ENCODE measurements at places on chromosomes 5 and 9.

DNA sequence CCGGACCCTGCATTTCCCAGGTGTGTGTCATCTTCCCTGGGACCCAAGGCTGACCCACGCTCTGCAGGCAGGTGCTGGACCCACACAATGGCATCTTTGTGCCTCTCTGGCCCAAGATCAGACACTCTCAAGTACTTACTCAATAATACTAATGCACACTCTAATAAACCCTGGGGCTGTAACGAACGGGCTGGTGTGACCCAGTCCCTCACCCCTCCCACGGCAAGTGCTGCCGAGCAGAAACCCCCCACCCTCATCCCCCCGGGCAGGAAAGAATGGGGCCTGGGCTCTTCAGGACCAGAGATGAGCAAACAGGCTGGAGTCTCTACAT, 1.1 kb upstream of the OBP2B start:
- no peak for DNase-seq

- peak; percentile 83 for DNase-seq
These were observed 5.4 kb upstream of the HBEGF start for GRCh38 chr5:140351609-140352334.

- DNase-seq = no peak
These were observed 269.5 kb downstream of the GABRB2 start for GRCh38 chr5:161277011-161277410.

DNA sequence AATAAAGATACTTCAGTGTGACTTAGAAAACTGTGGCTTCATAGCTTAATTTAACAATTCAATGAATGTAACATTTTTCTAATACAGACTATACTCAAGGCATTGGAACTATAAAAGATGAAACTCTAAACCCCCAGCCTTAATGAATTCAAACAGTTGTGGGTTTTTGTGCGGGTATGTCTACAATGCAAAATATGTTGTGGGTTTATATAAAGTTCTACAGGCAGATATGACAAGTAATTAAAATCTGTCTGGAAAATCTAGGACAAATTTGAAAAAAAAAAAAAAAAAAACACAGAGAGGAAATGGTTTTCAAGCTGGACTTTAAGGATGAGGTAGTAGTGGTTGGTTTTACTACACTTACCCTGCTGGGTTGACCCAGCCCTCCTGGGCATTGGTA, 467.5 kb upstream of the TLE4 start:
- no peak for DNase-seq

DNA sequence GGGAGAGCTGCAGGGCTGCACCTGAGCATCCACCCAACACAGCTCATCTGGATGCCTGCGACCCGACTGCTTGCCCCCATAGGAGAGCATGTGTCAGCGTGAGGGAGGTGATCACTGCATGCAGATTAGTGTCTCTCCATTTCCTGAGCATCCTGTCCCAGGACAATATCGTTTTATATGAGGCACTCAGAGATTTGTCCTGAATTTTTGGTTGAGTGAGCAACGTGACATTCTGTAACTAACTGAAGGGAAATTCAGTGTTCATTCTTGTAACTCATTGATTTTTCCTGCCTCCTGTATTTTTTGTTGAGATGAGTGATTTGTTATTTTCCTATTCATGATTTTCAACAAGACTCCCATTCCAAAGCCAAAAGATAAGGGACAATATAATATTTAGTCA, 20.7 kb upstream of the ANKRD34B start:
- DNase-seq = no peak

DNA sequence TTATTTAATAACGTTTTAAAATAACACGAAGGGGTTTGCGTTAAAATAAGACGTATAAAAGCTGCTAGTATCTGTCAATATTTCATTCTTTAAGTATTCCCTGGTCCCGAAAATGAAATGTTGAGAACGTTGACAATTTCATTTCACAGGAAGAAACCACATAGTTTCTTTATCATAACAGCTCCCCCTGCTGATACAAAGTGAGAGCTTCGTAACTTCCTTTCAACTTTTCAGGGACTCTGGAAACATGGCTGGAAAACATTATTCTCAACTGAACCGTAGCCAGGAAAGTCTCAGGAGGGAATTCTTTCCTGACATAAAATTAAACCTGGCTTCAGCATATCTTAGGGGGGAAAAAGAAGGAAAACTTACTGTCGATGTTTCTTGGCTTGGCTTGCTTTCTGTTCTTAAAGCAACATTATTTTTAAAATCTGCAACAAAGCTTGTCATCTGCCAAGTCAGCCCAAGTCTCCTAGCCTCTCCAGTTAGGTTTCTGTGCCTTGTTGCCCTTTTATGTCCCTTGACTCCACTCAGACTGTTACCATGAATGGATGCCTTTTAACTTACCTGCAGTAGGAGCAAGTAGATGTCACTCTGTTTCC, 122.9 kb upstream of the DAB2 start:
- DNase-seq = peak; percentile 45

- peak; percentile 31 for DNase-seq
These were observed 200.4 kb downstream of the LRRC70 start for GRCh38 chr5:62779010-62779422.

GRCh38 chr9:127418037-127418471, 6.1 kb upstream of the ZNF79 start:
- peak; percentile 67 for DNase-seq

- DNase-seq = no peak
These were observed 117.9 kb downstream of the MTX3 start for GRCh38 chr5:79873187-79873586.

DNA sequence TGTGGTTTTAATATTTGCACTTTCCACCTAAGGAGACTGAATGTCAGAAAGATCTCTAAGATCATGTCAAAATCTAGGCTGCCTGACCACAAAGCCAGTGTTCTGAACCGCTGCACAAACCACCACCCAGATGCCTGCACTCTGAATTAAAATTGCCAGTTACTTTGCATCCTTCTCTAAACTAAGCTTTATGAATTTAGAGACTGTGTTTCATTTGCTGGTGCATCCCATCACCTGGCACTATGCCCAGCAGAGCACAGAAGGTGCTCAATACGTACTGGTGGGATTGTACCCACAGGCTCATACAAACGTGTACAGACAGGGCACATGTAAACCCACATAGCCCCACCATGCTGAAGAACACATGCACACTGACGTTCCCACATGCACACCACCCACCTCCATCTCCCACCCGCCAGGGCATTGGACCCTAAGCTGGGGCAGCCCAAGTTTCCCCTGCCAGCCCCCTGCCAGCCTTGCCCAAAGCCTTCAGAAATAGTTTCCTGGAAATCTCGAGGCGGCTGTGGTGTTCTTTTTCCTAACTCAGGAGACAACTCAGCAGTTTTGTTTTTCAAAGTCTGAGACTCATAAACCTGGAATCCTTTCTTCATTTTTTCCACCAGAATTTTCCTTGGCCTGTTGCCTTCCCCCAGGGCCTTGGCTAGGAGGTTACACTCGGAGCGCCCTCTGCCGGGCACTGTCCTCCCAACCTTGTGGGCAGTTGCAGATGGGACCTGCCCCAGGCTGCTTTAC, 9.6 kb upstream of the TRAF1 start:
- DNase-seq = peak; percentile 93

- DNase-seq = no peak
These were observed 65.0 kb upstream of the IER5L start for GRCh38 chr9:129242971-129243561.

DNA sequence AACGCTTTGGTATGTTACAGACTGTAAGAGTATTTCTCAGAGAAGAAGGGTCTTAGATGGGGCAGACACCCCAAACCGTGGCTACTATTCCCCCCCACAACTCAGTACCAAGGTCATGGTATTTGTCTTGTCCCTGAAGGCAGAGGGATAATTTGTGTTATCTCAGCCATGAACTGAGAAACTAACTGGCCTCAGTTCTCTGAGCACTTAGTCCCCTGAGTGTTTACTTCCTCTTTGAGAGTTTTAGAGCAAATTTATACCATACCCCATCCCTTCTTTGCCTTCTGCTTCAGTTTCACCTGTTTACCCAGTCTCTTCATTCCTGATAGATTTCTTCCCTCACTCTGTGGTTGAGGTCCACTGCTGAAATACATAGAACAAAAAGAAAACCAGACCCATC, 183.9 kb downstream of the LRRC70 start:
- DNase-seq = no peak

- DNase-seq = no peak
These were observed 3.9 kb upstream of the PURA start for GRCh38 chr5:140109759-140110645.

DNA sequence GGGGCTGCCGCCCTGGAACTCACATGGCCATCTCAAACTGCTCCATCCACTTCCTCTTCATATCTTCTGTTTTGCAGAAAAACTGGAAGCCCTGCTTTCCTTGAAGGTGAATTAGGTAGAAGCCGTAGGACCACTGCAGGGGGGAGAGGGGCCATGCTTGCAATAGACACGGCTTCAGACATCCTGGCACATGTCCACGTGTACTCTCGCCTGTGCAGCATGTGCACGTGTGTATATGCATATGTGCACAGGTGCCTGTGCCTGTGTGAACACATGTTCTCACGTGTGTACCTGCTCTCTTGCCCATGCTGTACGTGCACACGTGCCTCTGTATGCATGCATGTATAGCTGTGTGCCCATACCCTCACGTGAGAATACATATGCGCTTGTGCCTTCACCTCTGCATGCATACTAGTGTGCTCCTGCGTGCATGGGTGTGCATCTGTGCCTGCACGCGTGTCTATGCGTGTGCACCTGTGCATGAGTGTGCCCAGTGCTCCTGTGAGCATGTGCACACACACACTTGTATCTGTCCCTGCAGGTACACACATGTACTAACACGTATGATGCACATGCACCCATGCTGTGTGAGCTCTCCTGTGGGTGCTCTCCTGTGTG, 47.7 kb upstream of the SARDH start:
- no peak for DNase-seq

GRCh38 chr9:121732886-121733285, 81.5 kb downstream of the DAB2IP start:
- DNase-seq = no peak
